ENCODE measurements at places on chromosomes 1 and 21. TPM values are rescaled to one million over a fixed set of nuclear protein-coding genes. Genes with fewer than 3 reads are reported as not detected.

DNA sequence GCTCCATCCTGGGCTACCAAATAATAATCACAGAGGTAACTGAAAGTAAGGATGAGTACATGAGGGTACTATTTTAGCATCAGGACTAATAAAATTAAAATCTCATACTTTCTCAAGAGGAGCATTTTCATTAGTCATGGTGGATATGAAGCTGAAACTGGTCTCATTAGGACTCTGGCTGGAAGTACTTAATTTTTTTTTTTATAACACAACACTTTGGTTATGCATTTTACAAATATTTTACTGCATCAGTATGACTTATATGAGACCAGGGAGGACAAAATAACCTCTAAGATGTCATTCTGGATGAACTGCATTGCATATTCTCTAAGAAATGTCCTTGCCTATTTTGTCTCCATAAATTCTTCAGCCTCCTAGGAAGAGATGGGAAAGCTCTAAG lies 290.9 kb downstream of the HLX start:
- H3K4me3 ChIP-seq = no peak overlapping the region
- H3K27ac ChIP-seq = no peak overlapping the region
- no peaks in the 10 kb centered on the region for H3K36me3 ChIP-seq
- H3K27me3 ChIP-seq = no peaks in the 10 kb centered on the region

FCAMR gene
- not detected for total RNA-seq

DNA sequence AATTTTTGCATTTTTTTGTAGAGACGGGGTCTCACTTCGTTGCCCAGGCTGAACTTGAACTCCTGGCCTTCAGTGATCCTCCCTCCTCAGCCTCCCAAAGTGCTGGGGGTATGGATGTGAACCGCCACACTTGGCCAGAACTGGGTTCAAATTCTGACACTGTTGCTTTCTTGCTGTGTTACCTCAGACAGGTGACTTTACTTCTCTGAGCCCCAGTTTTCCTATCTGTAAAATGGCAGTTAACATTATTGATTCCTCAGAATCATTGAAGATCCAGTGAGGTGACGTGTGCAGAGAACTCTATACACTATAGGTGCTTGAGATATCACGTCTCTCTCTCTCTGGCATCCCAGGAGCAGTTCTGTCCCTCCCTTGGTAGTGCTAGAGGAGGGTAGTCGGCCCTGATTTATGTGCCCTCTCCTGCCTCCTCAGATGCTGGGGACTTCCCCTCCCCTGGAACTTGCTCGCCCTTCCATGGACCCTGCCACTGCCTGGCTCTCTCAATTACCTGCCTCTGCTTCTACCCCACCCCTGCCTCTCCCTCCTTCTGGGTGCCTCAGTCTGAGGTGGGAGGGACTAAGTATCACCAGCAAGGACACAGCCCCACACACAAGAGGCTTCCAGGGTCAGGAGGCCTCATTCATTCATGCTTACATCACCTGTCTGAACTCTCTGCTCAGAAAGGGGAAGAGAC lies 2.8 kb upstream of the HPCA start:
- peaks cover 22% of the 10 kb centered on the region for H3K4me1 ChIP-seq
- H3K36me3 ChIP-seq = no peaks in the 10 kb centered on the region
- no peak overlapping the region for H3K4me3 ChIP-seq
- no peak for DNase-seq
- H3K27ac ChIP-seq = no peak overlapping the region

PADI3 gene
- not detected for total RNA-seq

FMN2 gene
- 0.71 TPM for total RNA-seq

DNA sequence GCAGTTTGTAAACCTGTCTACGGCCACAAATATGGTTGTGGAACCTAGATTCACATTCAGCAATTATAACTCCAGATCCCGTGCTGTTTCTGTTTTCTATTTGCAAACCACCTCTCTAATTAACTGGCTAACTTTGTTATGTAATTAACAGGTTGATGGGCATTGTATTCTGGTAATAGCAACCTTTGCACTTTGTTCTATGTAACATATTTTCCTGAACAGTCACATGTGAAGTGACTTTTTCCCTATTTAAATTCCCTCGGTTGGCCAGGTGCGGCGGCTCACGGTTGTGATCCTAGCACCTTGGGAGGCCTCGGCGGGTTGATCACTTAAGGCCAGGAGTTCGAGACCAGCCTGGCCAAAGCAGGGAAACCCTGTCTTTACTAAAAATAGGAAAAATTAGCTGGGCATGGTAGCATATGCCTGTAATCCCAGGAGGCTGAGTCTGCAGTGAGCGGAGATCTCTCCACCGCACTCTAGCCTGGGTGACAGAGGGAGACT lies 1.4 kb downstream of the ACADM start:
- no peaks in the 10 kb centered on the region for H3K27me3 ChIP-seq
- DNase-seq = no peak
- no peaks in the 10 kb centered on the region for H3K36me3 ChIP-seq
- no peak overlapping the region for H3K27ac ChIP-seq
- peak overlapping the region; percentile 89 for H3K4me3 ChIP-seq
- H3K4me1 ChIP-seq = peaks cover 13% of the 10 kb centered on the region

DNA sequence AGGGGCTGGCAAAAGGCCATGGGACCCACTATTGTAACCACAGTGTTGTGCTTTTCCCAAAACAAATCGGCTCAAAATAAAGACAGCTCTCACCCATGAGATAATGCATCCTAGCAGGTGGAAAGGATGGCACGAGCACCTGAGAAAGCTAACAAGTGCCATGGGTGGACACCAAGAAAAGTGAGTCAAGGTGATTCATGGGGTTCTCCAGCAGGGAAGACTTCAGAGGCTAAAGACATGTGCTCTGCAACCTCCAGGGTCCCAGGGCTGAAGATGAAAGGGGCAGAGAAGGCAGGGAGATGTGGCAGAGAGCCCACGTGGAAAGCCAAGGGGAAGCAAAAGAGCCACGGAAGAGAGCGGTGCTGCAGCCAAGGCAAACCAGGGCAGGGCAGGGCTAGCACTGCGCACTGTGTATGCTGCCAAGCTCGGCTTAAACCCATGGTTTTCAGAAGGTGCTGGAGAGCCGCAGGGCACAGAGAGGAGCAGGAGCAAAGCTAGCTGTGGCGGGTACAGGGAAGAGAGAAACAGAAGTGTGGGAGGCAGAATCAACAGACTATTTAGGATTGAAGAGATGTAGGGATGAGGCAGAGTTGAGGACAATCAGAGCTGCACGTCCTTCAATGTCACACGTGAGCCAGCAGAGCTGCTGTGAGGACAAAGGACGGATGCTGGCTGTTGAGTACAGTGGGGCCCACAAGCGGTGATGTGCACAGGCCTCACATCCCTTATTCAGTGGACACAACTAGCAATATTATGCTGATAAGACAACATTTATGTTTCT lies 41.8 kb upstream of the C1orf198 start:
- no peak for DNase-seq
- peaks cover 12% of the 10 kb centered on the region for H3K4me1 ChIP-seq
- peak overlapping the region; percentile 23 for H3K4me3 ChIP-seq
- peak overlapping the region; percentile 40 for H3K27ac ChIP-seq

DNA sequence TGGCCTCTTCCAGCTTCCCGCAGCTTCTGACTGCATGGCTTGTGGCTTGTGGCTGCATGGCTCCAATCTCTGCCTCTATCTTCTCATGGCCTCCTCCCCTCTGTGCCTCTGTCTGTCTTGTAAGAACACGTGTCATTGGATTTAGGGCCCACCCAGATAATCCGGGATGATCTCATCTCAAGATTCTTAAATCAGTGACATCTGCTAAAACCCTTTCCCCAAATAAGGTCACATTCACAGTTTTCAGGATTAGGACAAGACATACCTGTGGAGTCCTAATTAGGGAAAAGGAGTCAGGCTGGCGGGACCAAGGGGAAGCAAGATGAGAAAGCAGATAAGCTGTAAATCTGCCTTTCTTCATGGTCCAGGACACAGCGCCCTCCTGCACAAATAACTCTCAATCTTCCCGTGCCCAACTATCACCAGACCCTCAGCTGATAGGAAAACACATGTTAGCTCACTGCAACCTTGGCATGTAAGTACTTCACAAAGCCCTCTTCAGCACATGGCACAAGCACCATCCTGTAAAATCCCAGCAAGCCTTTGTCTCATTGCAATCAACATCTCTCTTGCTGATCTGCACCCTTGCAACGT lies 82.2 kb downstream of the SPSB1 start:
- no peaks in the 10 kb centered on the region for H3K36me3 ChIP-seq
- peak overlapping the region; percentile 96 for H3K27ac ChIP-seq
- no peak for DNase-seq
- H3K27me3 ChIP-seq = no peaks in the 10 kb centered on the region
